ENCODE measurements at places on chromosomes 12 and 14.

DNA sequence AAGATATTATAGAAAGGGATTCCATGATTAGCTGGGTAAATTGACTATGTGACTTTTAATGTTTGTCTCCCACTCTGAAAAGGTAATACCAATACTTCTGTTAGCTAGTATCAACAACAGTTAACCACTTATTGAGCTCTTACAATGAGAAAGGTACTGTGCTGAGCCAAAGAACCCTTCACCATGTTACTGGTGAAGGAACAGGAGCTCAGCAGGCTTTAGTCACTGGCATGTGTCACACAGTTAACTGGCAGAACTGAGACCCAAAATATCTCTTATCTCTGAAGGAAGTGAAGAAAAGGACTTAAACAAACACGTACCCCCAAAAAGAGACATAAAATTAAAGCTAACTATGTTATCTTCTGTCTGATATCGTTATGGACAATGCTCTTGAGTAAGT is 170.6 kb downstream of the MED13L start:
- DNase-seq: no peak

- DNase-seq: no peak
These were observed 43.1 kb upstream of the DLK1 start for GRCh38 chr14:100683578-100683977.

DNA sequence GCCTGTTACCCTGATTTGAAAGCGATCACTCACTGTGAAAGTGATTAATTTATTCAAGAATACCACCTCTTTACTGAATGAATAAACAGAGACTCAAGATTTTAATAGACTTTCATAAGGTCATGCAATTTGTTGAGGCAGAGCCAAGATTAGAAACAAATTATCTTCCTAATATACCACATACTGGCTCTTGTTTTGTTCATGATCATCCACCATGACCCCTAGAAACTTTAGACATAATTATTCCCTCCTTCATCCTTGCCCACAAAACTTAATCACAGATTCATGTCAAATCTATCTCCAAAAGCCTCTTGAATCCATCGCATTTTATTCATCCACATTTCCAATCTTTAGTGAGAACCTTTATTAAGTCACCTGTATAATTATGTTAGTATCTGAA is 152.3 kb downstream of the ATXN7L3B start:
- no peak for DNase-seq

DNA sequence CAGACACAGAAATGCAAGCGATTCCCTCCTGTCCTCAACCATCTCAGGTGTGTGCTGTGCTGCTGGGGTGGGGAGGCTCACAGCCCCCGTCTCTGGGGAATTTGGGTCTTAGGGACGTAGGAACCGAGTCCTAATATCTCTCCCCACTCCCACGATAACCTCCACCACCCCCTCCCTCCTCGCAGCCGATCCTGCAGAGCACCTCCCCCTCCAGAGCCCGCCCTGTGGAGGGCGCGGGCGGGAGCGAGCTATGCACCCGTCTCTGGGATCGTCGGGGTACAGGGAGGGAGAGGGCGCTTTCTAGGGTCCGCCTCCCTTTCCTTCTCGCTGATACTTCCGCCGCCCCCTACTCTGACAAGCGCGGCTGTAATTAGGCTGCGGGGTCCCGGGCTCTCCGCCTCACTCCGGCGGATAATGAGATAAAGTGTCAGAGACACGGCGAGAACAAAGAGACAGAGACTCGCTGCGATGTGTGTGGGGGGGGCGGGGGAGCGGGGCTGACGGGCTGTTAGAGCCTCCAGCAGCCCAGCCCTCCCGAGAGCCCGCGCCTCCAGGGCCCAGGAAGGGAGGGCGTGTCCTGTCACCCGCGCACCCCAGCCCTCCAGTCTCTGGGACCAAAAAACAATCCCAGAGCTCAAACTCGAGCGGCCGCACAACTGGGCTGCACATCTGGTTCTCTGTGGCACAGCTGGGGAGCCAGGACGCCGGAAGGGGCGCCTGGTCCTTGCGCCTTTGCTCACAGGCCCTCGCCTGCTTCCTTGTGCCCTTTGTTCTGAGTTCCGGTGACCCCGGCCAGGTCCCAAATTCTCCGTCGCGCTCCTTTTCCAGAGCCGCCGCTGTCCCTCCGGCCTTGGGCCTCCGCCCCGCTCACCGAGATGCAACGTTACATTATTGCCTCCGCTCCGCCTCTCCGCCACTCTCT is 8.7 kb downstream of the SHMT2 start:
- DNase-seq: peak; percentile 71

DNA sequence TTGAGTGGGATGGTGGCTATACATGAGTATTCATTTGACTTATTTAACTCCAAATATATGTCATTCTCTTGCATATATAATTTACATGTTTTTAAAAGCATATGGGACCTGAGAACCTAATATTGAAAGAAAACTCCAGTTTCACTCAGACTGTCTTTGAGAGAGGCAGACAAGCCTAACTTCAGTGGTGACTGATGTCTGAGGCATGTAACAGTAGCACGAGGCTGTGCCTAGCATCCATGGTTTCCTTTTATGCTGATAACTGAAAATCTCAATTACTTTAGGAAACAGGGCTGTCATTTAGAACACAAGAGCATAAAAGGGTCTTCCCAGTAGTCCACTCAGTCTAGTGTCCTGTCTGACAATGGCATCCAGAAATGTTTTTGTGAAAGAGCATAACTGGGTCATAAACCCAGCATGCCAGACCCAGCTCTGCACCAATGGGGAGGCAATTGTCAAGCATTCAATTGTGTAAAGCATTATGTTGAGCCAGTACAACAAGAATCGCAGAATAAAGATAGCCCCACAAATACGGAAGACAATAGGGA is 24.3 kb downstream of the MAPK1IP1L start:
- no peak for DNase-seq

DNA sequence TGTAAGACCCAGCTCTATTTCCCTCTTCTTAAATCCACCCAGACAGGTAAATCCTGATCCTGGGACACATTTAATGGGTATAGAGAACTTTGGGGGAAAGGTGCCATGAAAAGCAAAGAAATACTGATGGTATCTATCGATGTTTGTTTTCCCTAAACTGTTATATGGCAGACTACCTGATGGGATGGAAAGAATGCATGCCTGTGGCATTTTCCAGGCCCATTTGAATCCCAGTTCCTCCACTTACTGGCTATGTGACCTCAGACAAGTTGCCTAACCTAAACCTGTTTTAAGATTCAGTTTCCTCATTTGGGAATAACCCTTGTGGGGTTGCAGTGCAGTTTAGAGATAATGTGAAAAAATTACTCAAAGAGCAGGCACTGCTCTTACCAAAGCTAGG is 404.5 kb downstream of the FUT8 start:
- DNase-seq: no peak

- peak; percentile 57 for DNase-seq
These were observed 6.4 kb upstream of the ALX1 start for GRCh38 chr12:85273381-85274314.

- peak; percentile 74 for DNase-seq
These were observed 41.3 kb upstream of the EIF5 start for GRCh38 chr14:103292426-103293374.

DNA sequence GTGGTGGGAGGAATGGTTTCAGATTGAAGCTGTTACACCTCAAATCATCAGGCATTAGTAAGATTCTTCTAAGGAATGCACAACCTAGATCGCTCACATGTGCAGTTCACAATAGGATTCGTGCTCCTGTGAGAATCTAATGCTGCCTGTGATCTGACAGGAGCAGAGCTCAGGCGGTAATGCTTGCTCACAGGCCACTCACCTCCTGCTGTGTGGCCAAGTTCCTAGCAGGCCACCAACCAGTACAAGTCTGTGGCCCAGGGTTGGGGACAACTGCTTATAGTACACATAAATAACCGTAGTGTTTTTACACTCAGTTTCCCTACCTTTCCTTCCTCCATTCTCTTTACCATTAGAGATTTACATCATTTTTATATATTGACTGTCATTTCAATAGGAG is 121.4 kb downstream of the SLCO1B3 start:
- DNase-seq: no peak

DNA sequence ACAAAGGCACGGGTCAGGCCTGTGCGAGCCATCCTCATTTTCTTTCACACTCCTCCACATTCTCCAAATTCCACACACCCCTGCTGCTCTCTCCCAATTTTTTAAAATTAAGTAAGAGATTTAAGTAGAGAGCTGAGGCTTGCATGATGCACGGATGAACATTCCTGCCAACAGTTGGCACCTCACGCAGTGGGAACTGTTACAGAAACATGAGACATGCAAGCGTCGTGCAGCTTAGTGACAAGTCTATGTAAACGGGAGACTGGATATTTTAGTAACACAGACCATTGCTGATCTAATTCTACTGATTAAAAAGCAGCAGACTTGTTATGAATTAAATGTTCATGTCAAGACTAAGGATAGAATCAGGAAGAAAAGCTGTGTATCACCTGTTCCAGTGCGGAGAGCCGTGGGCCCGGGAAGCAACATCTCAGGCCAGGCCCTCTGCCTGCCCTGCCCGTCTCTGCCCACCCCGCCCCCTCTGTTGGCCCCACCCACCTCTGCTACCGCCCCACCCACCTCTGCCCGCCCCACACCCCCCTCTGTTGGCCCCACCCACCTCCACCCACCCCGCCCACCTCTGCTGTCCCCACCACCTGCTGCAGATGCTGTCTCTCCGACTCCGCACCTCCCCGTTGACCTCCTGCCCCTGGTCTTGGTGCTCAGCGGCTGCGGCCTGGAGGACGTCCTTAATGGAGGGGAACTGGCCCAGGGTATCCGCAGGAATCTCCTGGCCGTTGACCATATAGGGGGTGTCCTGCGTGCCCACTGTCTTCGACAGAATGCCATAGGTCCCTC is 21.2 kb downstream of the GOLGA3 start:
- peak; percentile 67 for DNase-seq

DNA sequence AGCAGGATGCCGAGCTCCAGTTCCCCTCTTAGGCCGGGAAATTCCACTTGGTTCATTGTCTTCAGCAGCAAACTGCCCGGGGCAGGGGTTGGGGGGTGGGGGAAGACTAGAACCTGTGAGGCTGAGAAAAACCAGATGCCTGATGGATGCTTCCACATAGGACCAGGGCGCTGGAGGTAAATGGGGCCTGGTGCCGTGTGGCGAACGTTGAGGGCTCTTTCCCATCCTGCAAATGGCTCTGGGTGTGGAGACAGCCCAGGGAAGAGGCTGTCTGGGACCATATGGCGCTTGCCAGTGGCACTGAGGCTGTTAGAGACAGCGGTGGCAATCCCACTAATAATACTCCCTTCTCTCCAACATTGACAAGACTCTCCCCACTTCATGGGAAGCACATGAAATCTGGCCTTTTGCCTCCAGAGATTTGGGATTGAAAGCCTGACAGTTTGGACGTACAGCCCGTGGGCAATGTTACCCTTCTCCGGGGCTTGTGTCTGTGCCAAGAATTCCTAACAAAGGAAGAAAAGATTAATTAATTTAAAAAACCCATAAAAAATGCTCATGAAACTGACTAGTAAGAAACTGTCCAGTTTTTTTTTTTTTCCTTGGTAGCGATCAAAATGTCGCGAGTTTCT is 44.5 kb downstream of the MAP1LC3B2 start:
- no peak for DNase-seq

DNA sequence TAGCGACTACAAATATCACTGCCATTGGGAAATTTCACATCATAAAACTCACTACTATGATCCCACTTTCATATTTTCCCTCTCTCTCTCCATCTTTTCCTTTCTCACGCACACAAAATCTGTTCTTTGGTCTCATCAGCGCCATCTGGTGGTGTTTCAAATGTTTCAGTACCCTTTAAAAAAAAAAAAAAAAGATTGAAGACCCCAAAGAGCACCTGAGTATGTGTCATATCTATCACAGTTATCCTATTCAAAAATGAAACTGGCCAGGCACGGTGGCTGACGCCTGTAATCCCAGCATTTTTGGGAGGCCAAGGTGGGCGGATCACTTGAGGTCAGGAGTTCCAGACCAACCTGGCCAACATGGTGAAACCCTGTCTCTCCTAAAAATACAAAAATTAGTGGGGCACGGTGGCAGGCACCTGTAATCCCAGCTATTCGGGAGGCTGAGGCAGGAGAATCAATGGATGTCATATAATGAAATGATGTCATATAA is 72.4 kb downstream of the TTC9 start:
- no peak for DNase-seq

GRCh38 chr14:68589447-68590200 is 203.2 kb downstream of the ZFP36L1 start:
- no peak for DNase-seq

DNA sequence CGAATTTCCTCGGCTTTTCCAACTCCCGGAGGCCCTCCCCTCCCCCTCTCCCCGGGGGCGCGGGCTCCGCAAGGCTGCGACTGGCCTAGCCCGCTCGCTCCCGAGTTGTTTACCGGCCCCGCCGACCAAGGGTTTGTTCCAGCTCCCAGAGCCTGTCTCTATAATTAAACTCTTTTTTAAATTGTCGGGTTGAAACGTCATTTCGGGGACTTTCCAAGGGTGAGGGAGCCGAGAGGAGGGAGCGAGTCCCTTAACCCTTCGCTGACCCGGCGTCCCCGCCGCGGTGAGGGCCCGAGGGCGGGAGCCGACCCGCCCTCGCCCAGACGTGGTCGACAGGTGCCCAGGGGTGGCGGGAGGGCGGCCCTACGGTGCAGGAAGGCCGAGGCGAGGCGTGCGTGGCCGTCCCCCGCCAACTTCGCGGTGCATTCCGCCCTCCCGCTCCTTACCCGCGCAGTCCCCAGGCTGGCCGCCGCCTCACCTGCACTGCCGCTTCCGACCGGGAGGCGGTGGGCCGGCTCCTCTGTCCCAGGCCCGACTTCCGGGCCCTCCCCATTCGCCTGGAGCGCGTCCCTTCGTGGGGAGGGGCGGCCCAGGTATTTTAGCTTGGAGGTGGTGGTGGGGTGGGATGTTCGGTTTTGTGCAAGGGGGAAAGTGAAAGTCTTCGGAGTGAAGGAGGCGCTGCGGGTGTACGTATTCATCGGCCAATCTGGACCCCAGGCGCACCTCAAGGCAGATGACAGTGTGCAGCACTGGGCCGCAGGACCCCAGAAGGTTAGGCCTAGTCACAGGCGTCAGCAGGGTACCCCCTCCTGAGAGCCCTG is 2.9 kb upstream of the ZFP36L1 start:
- DNase-seq: peak; percentile 91

DNA sequence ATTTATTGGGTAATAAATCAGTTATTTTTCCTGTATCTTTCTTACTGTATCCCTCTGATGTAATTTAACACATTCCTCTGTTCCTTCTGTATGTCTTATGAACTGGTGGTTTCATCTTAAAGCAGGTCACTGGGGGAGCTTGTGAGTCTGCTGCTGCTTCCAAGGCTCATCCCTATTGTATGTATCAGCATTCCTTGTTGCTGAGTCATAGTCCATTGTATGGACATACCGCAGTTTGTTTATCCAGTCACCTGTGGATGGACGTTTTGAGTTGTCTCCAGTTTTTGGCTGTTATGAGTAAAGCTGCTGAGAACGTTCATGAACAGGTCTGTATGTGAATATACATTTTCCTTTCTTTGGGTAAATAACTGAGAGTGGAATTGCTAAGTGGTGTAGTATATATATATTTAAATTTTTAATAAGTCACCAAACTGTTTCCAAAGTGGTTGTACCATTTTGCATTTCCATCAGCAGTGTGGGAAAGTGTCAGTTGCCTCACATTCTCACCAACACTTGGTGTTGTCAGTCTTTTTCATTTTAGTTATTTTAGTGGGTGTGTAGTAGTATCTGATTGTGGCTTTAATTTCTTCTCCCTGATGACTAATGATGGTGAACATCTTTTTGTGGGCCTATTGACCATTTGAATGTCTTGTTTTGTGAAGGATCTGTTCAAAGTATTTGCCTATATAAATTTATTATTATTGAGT is 82.7 kb downstream of the BEGAIN start:
- no peak for DNase-seq

GRCh38 chr14:22973217-22974032 is 8.9 kb downstream of the AJUBA start:
- peak; percentile 56 for DNase-seq

- no peak for DNase-seq
These were observed 234.9 kb downstream of the KTN1 start for GRCh38 chr14:55814873-55815272.
